Stimulated activated CD4-positive, alpha-beta T cell treated with anti-CD3 and anti-CD28 coated beads, Interleukin-1b, Interleukin-23, amount 100 ng/mL, for 1 hour (primary cell): ENCODE measurements at places on chromosomes 6 and 20.
A peak's percentile ranks its signal among the peaks of the same experiment; 100 is the strongest.

- DNase-seq, result no peak
These were observed 847 bp upstream of the CD93 start for GRCh38 chr20:23086931-23087411.

- no peak for DNase-seq
These were observed 25.4 kb downstream of the COL9A1 start for GRCh38 chr6:70277470-70277869.

GRCh38 chr20:50629670-50630045 lies 61.7 kb downstream of the RIPOR3 start:
- DNase-seq, result no peak

- no peak for DNase-seq
These were observed 307.8 kb downstream of the TAF4 start for GRCh38 chr20:61757678-61758563.

DNA sequence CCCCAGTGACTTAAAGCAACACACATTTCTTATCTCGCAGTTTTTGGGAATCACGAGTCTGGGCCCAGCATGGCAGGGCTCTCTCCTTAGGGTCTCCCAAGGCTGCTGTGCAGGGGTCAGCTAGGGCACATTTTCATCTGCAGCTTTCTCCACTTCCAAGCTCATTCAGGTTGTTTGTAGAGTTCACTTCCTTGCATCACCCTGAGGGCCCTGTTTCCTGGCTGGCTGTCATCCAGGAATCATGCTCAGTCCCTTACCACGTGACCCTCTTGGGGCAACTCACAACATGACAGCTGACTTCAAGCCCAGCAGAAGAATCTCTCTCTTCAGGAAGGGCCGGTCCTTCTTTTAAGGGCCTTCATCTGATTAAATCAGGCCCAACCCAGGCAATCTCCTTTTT lies 21.3 kb downstream of the SNAP25 start:
- no peak for DNase-seq

DNA sequence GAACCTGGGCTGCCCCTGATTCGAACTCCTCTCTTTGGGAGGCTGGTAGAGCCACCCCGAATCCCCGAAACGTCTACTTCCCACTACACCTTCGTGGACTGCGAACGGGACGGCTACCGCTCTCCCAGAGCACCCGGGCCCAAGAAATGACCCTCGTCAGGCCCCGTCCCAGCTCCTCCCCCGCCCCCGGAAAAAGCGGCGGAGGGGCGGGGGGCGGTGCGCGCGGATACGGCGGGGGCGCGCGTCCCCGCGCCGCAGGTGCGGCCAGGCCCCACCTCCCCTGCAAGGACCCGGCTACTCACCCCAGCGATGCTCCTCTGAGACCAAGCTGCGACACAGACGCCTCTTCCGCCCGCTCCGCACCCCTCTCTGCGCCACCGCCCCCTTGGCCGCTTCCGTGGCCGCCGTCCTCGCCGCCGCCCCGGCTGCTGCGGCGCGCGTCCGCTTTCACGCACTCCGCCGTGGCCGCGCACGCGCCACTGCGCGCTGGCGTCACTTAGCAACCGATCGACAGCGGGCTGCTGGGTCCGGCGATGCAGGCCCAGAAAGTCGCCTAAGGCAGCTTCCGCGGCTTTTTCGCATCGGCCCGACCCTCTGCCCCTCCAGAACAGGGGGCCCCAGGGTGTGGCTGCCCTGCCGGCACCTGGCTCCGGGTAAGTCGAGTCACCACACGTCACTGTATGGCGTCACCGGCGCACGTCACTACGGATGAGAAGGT lies at the start of gene BTBD9:
BTBD9 (minus strand) TSS at position 432 of the 718 bp plus-strand sequence.
- DNase-seq, result peak; percentile 40

- DNase-seq, result no peak
These were observed 134.0 kb upstream of the ARMC2 start for GRCh38 chr6:108714101-108714765.

DNA sequence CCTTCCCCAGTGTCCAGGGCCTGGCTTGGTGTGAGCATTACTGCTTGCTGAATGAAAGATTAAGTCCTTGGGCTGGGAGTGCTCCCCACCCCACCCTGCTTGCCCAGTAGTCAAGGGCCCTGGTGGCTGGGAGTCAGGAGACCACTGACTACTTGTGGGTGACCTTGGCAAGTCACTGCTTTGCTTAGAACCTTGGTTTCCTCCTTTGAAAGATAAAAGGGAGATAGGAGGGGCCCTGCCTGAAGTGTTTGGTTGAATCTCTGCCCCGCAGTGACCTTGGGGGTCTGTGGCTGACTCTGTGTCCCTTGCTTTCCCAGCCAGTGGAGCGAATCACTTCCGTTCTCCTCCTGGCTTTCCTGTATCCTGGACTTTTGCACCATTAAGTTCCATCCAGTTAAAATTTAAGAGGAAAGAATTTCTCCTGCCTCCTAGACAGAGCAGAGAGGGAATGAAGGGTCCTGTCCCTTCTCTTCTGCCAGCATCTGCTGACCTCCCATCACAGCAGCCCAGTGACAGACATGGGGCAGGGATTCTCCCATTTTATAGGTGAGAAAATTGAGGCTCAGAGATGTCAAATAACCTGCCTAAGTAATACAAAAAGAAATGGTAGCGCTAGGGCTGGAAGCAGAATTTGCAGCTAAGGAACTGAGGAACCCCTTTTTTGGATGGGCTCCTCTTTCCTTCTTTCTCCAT lies 3.5 kb upstream of the EPB41L1 start:
- no peak for DNase-seq

GRCh38 chr6:170416303-170416702 lies 109.7 kb downstream of the FAM120B start:
- no peak for DNase-seq
